AML-193 (cell line): ENCODE measurements at places on chromosomes 5 and 9.

DNA sequence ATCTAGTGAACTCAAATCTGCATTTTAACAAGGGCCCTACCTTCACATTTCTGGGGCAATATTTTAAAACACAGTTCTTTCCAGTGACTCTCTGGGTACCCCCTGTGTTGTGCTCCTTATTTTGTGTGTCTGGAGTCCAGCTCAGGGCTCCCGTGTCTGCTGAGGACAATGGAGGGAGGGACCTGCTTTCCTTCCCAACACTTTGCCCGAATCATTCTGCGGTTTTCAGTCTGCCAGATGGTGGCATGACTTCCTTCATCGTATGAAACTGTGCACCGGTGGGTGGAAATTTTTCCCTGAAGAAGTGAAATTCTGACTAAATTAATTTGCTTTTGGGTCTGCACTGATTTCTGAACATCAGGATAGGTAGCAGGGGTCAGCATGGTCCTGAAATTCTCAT, 153.6 kb upstream of the CD180 start:
- DNase-seq, result no peak

DNA sequence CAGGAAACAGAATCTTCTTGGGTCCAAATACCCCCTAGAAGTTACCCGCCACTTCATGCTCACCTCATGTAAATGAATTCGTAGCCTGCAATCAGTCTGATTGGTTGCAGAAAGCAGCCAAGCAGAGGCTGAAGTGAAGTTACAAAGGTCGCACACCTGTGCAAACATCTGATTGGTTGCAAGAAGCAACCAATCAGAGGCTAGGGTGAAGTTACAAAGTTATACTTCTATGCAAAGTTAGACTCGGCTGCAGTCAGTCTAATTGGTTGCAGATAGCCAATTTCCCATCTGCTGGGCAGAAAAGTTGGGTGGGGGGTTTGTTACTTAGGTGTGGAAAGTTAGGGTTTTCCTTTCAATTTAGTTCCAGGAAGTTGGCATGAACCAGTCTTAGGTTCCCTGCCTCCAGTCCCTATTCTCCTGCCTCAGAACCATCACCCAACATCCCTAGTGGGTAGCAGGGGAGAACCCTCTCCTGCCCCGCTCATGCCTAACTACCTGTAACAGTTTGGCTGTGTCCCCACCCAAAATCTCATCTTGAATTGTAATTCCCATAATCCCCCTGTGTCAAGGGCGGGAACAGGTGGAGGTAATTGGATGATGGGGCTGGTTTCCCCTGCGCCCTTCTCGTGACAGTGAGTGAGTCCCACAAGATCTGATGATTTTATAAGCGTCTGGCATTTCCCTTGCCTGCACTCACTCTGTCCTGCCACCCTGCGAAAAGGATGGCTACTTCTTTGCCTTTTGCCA, 1.2 kb upstream of the RUSC2 start:
- no peak for DNase-seq

DNA sequence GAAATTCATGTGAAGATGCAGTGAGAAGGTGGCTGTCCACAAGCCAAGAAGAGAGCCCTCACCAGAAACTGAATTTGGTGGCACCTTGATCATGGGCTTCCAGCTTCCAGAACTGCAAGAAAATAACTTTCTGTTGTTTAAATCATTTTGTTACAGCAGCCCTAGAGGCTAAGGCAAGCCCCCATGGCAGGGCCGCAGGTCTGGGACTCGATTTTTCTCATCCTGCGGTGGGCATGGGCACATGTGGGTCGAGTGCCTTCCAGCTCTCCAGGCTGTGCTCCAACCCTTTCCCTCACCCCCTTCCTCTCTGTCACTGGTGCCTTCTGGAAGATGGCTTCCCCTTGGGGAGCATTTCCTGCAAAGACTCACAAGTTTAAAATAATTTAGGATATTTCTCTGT, 40.7 kb downstream of the AHRR start:
- no peak for DNase-seq

DNA sequence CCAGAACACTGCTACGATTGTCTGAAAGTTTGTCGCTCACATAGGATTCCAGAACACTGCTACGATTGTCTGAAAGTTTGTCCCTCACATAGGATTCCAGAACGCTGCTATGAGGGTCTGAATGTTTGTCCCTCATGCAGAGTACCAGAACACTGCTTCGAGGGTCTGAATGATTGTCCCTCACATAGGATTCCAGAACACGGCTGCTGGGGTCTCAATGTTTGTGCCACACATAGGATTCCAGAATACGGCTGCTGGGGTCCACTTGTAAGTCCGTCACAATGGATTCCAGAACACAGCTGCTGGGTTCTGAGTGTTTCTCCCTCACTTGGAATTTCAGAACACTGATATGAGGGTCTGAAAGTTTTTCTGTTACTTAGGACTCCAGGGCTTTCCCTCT, 203.3 kb downstream of the FOXD4L6 start:
- DNase-seq, result no peak

- DNase-seq, result no peak
Observed at GRCh38 chr5:111922344-111922743, 165.3 kb upstream of the NREP start.

DNA sequence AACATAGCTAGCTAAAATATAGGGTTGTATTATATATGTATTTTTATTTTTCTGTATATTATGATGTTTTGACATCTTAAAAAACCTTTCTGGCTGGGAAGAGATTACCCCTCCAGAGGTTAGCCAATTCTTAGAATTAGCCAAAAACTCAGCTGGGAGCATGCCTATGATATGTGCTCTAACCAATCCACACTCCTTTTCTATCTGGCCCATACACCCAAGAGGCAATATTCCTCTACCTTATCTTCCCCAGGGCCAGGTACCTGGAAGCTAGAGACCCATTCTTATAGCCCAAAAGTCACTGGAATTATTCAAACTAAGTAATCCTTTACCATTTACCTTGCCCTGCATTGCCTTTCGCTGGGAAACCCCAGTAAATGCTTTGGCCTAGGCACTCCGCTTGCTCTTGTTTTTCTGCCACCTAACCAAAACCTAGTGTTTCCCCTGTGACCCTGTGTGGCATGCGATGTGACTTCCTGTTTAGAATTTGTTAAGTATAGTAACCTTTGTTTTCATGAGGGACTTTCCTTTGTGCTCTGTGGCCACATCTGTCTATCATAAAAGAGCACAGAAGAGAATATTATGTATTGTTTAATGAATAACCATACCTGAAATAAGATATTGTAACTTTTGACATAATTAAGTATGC, 37.4 kb downstream of the CSNK1G3 start:
- DNase-seq, result no peak

DNA sequence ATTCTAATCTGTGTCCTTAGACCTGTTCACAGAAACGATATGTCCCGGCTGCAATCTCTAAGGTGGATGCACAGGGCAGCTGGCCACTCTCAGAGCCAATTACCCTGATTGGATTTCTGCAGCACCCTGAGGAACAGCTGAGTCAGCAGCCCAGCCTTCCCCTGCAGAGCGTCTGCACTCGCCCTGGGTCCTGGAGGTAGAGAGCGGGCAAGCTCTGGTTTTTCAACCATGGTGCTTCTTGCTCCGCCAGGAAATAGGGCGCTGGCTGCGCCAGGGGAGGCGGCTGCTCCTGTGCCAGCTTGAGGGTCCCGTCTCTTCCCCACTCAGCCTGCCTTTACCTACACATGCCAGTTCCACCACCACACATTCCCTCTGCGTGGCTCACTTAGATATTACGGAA, 19.2 kb downstream of the NDUFS6 start:
- no peak for DNase-seq

- DNase-seq, result no peak
Observed at GRCh38 chr9:130530938-130531337, 48.4 kb upstream of the FUBP3 start.

GRCh38 chr5:147391781-147392180, 118.1 kb downstream of the DPYSL3 start:
- DNase-seq, result peak; percentile 39

- peak; percentile 25 for DNase-seq
Observed at GRCh38 chr5:172771439-172772111, 580 bp upstream of the DUSP1 start.

GRCh38 chr9:114430457-114430856, 42.7 kb upstream of the AKNA start:
- no peak for DNase-seq

- no peak for DNase-seq
Observed at GRCh38 chr5:124519396-124519795, 227.0 kb downstream of the ZNF608 start.

GRCh38 chr5:93220431-93220830, 360.6 kb downstream of the NR2F1-AS1 start:
- DNase-seq, result no peak

DNA sequence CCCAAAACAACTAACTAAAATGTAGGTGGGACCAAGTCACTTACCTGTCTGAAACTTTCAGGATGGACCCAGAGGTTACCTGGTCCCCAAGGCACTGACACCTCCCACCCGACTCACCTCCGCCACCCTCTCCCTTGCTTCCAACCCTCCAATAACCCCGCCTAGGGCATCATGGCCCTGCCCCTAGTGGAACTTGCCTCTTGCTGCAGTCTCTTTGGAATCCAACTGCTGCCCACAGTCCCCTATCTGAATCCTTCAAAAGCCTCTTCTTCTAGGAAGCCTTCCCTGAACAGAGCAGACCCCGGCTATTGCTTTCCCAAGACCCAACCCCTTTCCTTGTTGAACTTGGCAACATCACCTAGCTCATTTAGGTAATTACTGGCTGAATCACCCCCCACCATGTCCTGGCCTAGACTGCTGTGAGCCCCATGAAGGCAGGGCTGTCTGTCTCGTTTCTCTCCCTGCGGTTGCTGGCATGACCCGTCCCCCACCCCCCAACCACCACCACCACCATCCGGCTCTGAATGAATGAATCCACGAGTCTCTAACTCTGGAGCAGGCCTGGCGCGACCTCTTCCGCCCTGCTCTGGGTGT, 9.4 kb downstream of the CRB2 start:
- no peak for DNase-seq

GRCh38 chr5:10421896-10422691, 19.6 kb upstream of the ROPN1L start:
- DNase-seq, result peak; percentile 55

- no peak for DNase-seq
Observed at GRCh38 chr5:42569953-42570548, 146.8 kb downstream of the GHR start.

DNA sequence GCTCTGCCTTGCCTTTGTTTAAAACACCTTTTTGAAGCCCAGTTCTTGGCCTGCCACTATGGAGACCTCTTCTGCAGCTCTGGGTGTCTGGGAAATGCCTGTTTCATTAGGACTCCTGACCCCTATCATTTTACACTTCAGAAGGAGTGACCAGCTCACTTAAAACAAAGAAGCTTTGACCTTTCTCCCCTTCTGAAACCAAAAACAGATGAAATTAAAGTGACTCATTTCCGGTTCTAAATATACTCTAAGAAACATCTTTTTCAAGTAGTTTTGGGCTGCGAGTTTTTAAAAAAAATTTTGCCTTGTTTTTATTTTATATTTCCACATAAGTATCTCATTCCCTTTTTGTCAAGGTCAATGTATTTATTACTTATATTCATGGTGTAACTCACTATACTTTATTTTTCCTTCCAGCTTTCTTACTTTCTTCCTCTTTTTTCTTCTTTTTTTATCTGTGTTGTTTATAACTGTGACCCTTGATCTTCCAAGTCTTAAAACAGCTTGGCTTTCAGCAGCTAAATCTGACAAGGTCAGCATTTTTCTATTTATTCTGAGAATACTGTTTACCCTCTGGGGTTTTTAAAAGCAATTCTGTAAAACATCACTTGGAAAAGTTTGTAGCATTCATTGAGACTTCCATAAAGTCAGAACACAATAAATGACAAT, 672.9 kb downstream of the NR2F1-AS1 start:
- DNase-seq, result no peak

GRCh38 chr5:79077680-79078365, 8.3 kb downstream of the BHMT2 start:
- no peak for DNase-seq

DNA sequence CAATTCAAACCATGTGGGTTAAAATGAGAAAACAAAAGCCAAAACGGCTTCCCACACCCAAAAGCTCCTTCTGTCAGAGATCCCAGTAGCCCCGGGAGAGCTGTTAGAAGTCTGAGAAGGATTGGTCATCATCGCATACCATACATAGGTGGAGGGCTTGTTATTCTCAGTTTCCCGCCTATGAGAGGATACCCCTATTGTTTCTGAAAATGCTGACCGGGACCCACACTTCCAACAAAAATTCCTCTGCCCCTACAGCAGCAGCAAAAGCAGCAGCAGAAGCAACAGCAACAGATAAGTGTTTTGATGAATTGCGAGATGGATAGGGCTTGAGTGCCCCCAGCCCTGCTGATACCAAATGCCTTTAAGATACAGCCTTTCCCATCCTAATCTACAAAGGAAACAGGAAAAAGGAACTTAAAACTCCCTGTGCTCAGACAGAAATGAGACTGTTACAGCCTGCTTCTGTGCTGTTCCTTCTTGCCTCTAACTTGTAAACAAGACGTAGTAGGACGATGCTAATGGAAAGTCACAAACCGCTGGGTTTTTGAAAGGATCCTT, at the start of gene TEK:
Gene TEK (plus strand): TSS at position 245 of the 561 bp plus-strand sequence. CDS start 366 bp downstream, outside the sequence.
- DNase-seq, result no peak

GRCh38 chr9:128495296-128495695, 9.2 kb upstream of the GLE1 start:
- no peak for DNase-seq

GRCh38 chr5:124140060-124140459, 606.4 kb downstream of the ZNF608 start:
- DNase-seq, result no peak

GRCh38 chr5:88883059-88883835, at the start of gene MEF2C:
MEF2C (minus strand) TSS chr5:88883184; CDS start chr5:88823788, 59,396 bp downstream.
- peak; percentile 72 for DNase-seq

DNA sequence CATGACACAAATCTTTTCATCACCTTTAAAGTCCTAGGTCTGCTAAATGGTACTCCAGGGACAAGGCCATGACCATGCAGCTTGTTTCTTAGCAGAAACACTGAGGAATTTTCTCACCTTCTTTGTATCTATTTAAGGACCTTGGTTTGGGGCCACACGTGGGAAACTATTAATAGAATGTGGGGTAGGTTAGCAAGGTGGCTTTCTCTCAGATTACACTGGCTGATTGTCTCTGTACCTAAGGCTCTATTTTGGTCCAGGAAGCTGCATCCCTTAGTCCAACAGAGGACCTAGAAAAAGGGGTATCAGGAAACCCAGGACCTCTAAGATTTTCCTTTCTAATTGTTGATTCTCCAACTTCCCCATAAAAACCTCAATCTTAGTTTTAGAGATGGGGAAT, 36.3 kb upstream of the FRMD3 start:
- DNase-seq, result no peak

DNA sequence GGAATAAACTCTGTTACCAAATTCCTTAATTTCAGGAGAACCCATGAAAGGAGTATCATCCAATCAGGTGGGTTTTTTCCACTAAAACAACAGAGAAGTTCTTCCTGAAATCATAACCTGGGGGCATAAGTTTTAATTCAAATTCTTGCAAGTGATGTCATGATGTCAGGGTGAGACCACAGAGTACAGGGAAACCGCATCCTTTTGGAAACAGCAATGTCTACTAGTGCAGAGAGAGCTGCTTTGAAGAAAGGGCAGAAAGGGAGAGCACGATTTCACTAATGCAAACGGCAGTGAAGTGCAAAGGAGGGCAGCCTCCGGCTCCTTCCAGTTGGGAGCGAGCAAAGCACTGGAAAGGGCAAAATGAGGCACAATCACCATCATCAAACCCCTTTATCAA, 20.6 kb upstream of the CMBL start:
- DNase-seq, result no peak
